Fibroblast of pulmonary artery (primary cell): ENCODE measurements at places on chromosomes 5 and 9.

DNA sequence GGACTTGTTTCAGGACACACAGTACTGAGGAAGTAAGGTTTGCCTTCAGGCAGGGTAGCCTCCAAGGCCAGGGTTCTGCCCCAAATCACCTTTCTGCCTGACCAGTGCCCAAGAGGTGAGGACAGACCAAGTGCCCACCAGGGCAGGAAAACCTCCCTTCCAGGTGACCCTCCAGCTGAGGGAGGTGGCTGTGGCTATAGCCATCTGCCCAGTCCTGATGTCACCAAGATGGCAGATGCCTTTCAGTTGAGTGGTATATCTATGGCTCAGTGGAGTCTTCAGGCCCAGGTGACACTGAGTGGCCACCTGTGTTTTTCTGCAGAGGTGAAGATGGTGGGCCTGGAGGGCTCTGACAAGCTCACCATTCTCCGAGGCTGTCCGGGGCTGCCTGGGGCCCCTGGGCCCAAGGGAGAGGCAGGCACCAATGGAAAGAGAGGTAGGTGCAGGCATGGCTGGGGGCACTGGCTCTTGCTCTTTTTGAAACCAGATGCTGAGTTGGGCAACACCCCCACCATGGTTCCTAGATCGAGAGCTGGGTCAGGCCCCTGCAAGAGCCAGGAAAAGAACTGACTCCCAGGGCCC, 1.7 kb downstream of the FCN2 start:
- no peak for DNase-seq

GRCh38 chr5:140131967-140132409, 6.3 kb downstream of the IGIP start:
- DNase-seq = peak; percentile 86

DNA sequence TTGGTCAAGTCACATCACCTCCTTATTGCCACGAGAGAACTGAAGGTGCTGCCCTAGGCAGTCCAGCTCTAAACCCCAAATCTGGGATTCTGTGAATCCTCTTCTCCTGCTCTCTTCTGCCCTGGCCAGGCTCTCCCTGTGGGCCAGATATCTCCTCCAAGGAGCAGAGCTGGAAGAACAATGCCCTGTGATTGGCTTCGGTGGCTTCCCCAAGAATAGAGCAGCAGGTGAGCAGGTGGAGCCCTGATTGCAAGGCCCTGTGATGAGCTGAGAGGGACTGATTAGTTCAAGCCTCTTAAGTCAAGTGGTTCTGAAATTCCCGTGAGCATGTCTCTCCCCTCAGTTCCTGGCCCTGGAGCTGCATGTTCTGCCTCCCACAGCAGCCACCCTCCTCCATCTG, 175.3 kb upstream of the BRINP1 start:
- no peak for DNase-seq

DNA sequence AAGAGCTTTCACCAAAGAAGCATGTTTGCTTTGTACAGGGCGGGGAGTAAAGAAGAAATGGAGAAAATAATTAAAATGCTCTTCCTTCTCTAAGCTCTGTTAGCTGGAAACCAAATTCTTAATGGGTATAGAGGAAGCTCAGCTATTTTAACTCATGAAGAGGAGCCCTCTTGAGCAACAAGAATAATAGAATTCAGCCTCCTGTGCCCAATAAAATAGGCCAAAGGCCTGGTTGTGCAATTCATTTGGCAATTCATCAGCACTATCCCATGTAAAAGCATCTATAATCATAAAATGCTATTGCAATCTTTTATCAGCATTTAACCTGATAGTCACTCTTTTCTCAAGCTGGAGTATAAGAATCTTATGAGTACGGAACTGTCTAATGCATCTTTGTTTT, 133.6 kb upstream of the CDH6 start:
- DNase-seq = peak; percentile 28

DNA sequence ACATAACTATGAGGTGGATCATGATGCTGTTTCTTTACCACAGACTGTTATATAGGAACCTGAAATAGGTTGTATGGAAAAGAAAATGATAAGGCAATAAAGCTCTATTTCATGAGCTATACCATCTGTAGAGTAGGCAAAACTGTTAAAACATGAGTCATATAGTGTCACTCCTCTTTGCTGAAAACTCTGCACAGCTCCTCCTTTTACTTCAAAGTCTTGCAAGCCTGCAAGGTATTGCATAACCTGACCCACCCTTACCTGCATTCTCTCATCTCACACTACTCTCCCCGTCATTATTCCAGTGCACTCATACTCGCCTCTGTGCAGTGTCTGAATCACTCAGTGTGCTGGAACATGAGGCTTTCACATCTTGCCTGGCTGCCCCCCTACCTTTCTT, 790.1 kb downstream of the EFNA5 start:
- no peak for DNase-seq

DNA sequence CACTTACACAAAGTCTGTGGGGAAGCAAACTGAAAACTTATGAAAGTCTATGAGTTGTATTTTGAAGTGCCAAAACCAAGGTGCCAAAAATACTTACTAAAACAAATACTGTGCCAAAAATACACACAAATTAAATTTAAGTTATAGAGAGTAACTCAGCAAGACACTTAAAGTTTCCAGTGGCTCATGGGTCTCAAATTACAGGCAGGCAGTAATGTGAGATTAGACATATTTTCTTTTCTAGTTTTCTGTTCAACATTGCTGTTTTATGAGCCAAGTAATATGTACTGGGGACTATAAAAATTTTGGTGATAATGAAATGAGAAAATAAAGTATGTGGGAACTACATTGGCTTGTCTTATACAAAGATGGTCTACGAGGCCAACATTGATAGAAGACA, 172.2 kb upstream of the SNX2 start:
- DNase-seq = no peak

DNA sequence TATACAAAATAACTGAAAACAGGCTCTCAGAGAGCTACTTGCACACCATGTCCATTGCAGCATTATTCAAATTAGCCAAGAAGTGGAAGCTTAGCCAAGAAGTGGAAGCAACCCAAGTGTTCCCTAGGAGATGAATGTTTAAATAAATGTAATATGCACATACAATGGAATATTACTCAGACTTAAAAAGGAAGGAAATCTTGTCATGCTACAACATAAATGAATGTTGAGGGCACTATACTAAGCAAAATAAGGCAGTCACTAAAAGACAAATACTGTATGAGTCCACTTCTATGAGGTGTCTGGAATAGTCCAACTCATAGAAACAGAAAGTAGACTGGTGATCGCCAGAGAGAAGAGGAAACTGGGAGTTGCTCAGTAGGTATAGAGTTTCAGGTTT, 438.1 kb downstream of the MAT2B start:
- DNase-seq = peak; percentile 65

DNA sequence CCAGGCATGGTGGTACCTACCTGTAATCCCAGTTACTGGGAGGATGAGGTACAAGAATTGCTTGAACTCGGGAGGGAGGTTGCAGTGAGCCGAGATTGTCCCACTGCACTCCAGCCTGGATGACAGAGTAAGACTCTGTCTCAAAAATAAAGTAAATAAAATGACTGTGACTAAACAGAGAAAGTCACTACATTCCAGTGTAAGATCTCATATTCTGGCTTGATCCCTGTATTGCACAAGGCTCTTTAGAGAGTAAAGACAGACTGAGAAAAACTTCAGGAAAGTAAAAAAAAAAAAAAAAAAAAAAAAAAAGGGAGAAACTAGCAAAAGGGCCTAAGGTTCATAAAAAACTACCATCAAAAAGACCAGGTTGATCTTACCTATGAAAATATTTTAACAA, 106.6 kb upstream of the PJA2 start:
- DNase-seq = peak; percentile 7

DNA sequence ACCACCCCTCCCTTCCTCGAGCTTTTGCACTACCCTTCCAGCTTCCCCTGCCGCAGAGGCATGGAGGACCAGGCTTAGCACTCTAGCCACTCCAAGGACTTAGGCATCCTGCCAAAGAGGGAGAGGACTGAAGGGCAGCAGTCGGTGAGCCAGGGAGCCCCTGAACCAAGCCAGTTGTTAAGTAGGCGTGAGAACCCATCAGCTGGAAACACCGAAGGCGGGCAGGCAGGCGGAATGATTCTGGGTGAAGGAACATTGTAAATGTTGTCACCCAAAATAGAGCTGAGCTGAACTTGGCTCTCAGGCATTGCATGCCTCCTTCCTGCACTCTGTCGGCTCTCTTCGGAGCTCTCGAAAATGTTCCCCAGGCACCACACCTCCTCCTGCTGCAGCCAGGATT, 42.8 kb downstream of the NRG2 start:
- DNase-seq = no peak

- DNase-seq = no peak
Observed at GRCh38 chr9:131545786-131546335, 538 bp downstream of the PRRT1B start.

- DNase-seq = no peak
Observed at GRCh38 chr5:143318833-143319232, 84.7 kb downstream of the NR3C1 start.

DNA sequence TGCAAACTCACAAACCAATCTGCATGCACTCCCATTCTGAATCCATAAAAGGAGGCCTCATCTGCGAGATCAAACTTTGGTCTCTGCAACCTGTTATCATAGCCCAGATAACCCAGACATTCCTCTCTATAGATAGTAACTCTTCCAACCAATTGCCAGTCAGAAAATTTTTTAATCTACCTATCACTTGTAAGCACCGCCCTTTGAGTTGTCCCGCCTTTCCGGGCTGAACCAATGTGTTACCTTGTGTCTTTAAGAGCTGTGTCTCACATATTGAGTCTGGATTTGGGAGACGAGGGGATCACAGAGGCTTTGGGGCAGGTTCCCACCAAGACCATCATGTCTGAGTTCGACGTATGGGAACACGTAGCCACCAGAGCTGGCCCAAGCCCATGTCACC, 91.1 kb upstream of the PPP1R26 start:
- no peak for DNase-seq

- DNase-seq = peak; percentile 10
Observed at GRCh38 chr9:136170006-136170901, 34.7 kb downstream of the LHX3 start.

DNA sequence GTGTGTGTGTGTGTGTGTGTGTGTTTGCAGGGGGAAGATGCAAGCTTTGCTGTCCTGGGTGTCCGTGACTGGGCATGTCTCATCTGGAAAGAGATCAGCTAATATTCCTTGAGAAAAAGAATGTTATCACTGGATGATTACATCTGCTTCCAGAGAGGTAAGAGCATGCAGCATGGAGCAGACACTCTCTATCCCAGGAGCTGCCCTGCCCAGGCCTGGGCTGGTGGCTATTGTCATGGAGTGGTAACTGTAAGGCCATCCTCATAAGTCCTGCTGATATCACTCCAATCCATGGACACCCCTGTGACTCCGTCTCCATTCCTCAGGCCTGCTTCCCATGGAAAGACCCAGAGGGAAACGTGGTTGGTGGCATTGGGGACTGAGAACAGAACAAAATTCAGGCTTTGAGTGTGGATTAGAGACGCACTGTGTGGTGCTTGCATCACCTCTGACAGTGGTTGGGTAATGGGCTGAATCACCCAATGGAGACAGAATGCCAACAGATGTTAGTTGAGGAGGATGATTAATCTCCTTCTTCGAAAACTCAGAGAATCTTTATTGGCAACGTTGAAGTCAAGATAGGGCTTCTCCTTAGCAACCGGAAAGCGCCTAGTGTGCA, 52.0 kb upstream of the KCNIP1 start:
- DNase-seq = peak; percentile 78

DNA sequence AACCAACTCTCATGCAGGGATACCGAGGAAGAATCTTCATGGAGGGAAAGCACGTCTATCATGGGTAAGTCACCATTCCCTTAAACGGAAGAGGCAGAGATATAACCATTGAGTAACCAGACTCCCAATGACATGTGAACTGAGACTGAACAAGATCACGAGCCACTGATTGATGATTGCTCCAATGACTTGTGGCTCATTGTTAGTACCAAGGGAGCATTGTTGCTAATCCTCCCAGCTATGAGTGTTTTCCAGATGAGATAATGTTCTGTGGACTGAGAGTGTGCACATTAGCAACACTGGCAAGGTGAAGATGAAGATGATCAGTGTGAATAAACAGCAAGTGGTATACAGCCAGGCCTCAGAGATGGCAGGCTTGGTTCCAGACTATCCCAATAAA, 219.2 kb upstream of the MAP3K1 start:
- no peak for DNase-seq
